ENCODE measurements at places on chromosomes 2 and 18.

GRCh38 chr2:19709553-19709952 is 192.2 kb downstream of the TTC32 start:
- no peak for DNase-seq

DNA sequence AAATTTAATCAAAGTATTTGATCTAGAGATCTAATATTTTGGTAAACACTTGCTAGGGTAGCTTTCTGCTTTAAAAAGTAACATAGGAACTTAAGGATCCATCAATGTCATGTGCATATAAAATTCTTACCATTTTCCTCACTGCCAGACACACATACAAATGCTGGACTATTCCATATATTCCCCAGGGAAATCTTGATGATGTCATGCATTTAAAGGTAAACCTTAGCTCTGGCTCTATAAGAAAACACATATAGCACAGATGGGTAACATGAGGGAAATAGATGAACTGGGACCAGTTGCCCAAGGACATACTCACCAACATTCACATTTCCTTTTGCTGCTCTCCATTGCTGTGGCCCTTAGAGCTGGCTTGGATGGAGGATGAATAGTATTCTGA is 79.1 kb upstream of the FMNL2 start:
- DNase-seq, result no peak

DNA sequence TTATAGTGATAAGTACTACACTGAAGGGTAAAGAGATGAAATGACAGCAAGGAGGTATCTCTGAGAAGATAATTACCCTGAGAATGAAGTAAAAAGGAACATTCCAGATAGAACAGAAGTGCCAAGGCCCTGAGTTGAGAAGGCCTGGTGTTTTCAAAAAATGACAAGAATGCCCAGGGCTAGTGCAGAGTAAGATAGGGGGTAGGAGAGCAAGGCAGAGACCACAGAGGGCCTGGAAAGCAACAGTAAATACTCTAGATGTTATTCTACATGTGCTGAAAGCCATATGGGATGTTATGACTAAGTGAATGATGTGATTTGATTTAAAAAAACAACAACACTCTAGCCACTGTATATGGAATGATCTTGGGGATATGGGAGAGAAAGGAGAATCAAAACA is 52.3 kb downstream of the BAZ2B start:
- DNase-seq, result no peak

- no peak for DNase-seq
These were observed 59.9 kb upstream of the STPG4 start for GRCh38 chr2:47214990-47215389.

DNA sequence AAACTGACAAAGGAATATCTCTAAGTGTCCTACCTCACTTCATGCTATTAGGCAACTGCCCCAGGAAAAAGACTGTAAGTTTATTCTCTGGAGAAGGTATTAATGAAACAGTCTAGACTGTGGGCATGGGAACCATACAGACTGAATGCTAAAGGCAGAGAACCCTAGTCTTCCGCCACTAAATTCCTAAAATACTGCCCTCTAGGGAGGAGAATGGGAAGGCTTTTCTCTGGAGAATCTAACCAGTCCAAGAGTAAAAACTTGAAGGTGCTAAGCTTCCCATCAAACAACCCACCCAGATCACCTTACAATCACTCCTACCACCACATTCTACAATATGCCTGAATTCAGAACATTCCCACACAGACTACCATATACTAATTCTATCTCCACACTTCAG is 3.4 kb downstream of the SRBD1 start:
- DNase-seq, result no peak

- no peak for DNase-seq
These were observed 11.2 kb upstream of the EN1 start for GRCh38 chr2:118858485-118859156.

DNA sequence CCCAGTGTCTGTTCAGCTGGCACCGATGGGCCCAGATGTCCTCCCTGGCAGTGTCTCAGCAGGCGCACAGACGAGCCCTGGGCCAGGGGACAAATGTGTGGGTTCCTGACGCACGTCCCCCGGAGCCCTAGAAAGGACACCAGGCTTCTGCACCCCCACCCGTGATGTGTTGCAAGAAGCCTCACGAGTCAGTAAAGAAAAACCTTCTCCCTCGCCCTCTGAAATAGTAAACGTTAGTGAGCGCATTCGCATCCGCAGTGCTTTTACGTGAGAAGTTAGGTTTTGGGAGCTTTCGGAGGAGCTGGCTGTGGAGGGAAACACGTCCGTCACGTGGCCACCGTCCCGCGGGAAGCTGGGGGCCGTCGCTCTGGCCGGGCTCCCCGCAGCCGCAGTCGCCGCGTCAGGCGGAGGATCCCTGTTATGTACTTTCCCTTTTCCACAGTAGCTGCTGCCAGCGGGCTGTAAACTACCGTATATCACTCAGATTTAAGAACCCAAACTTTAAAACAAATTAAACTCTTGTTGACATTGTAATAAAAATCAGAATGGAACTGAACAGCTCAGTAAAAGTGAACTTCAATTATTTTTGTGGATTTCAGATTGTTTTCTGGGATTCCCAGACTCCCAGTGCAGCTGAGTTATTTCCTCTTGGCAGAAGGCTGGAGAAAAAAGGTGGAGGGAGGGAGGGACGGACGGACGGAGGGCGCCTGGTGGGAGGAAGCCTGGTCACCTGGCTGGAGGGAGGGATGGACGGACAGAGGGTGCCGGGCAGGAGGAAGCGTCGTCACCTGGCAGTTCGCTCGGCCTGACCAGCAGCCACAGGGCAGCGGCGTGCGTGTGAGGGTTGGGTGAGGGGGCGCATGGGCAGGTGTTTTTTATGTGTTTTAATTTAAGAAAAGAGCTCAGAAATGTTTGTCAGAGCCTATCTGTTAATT is 112.1 kb downstream of the NFATC1 start:
- no peak for DNase-seq

- DNase-seq, result peak; percentile 53
These were observed at the start of gene MAPRE3 for GRCh38 chr2:26970244-26970927. MAPRE3 (plus strand) TSS chr2:26970637; CDS start chr2:27022219, 51,582 bp downstream.

- DNase-seq, result no peak
These were observed 141.3 kb upstream of the FOSL2 start for GRCh38 chr2:28251337-28251736.

DNA sequence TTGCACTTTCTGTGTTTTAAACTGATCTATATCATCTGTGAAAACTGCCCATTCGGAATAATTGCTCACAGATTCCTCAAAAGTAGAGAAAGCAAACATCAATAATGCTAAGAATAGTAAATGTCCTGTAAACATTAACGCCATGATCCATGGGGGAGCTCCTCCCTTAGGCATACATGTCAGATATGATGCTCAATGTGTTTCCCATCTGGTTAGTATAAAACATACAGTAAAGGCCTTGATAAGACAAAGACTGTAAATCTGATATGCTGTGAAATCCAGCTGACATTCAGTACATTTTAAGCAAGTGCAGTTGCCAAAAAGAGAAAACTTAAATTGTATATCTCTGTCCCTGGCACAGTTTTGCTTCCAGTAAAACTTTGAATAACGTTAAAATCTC is 2.1 kb downstream of the DSEL start:
- DNase-seq, result no peak

DNA sequence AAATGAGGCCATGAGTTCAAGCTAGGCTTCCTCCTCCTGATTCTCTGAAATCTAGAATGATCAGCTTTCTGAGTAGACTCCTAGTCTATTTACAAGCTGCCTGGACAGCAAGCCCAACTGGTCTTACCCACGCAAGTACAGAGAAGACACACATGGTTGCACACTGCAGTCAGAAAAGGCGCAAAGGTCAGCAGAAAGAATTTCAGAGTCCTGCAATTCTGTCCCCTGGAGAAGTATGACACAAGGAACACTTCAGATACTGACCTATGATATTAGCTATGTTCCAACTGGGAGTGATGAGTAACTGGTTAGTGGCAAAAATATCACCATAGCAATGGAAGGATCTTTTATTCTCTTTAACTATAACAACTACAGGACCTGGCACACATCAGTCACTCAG is 336.1 kb upstream of the PKDCC start:
- DNase-seq, result no peak

DNA sequence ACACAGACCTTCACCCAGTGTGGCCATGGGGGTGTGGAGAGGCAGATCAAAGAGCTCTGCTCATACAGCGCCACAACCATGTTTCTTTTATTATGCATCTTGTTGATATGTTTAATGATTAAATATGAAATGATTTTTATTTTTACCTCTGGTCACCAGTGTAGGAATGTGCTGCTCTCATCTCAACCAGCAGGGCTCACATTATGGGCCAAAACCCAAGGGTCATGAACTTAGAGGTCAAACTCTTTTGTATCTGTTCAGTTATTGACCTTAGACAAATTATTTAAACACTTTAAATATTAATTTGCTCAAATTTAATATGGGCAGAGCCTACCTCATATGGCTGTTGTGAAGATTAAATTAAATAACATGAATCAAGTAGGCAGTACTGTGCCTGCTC is 386.2 kb downstream of the ALK start:
- no peak for DNase-seq

DNA sequence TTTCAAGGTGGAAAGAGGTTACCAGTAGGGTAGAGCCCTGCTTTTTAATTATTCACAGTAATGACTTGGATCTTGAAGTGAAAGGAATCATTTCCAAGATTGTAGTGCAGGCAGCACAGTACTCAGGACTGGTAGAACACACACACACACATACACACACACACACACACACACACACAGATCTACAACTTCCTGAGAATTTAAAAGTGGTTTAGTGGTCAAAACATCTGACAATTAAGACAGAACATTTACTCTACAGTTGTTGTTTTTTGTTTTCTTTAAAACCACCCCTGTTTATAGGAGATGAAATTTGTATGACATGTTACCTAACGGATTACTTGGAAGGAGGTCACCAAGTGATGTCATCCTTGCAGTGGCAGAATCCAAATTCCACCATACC is 146.7 kb upstream of the VRK2 start:
- DNase-seq, result no peak

- DNase-seq, result no peak
These were observed 629.6 kb downstream of the ARHGAP15 start for GRCh38 chr2:143758629-143759330.

DNA sequence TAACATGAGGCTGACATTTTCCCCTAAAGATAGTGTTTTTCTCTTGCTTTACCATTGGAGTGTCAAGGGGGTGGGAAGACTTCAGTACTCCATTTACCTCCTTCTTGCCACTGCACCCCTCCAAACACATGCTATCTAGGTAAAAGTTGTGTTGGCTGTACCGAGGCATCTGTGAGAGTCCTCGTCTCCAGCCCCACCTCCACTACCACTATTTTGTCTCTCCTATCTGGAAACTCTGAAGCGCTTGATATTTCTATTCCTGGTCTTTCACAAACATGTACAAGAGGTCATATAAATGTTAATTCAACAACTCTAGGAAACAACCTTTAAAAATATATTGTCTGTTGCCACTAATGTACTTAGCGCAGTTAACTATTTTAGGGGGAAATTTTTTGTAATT is 132.6 kb downstream of the PKP4 start:
- DNase-seq, result no peak

DNA sequence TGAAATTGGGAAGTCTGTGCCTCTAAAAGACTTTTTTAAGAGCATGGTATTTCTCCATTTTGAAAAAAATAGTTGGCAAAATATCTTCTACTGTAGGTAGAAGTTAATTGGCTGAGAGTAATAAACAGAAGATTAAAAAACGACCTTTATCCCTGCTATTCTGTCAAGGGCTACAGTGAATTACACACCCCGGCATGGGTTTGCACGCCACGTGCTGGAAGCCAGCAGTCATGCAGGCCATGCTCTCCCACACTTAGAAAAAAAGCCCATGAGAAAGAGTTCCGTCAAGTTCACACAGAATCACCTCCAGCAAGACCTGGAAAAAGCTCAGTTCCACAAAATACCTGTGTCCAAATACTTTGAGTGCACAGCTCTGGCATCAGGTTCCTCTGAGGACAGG is 26.8 kb downstream of the FAM110C start:
- no peak for DNase-seq

DNA sequence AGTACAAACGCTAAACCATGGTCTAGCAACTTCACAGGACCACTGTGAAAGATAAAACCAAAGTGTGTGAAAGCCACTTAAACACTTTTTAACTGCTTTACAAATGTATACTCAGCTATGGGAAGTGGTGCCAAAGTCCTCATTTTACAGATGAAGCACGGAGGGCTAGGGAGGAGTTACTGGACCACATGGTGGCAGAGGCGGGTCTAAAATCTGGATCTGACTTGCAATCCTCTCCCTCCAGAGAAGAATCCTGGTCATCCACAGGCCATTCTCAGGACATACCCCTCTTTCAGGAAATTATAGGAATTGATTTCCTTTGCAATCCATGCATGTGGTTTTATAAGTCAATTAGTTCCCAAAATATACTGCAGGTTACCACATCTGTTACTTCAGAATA is 84.6 kb upstream of the GYPC start:
- DNase-seq, result no peak

- DNase-seq, result no peak
These were observed 19.0 kb downstream of the ABCG5 start for GRCh38 chr2:43819491-43820163.

GRCh38 chr18:25817546-25818237 is 272.7 kb downstream of the SS18 start:
- no peak for DNase-seq

DNA sequence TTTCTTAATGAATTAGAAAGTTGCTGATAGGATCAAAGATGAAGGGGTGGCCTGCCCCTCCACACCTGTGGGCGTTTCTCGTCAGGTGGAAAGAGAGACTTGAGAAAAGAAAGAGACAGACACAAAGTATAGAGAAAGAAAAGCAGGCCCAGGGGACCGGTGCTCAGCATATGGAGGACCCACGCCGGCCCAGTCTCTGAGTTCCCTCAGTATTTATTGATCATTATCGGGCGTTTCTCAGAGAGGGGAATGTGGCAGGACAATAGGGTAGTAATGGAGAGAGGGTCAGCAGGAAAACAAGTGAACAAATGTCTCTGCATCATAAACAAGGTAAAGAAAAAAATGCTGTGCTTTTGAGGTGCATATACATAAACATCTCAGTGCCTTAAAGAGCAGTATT is 144.3 kb downstream of the CCDC102B start:
- DNase-seq, result no peak

- DNase-seq, result no peak
These were observed 44.6 kb upstream of the SERPINE2 start for GRCh38 chr2:224083638-224084037.

DNA sequence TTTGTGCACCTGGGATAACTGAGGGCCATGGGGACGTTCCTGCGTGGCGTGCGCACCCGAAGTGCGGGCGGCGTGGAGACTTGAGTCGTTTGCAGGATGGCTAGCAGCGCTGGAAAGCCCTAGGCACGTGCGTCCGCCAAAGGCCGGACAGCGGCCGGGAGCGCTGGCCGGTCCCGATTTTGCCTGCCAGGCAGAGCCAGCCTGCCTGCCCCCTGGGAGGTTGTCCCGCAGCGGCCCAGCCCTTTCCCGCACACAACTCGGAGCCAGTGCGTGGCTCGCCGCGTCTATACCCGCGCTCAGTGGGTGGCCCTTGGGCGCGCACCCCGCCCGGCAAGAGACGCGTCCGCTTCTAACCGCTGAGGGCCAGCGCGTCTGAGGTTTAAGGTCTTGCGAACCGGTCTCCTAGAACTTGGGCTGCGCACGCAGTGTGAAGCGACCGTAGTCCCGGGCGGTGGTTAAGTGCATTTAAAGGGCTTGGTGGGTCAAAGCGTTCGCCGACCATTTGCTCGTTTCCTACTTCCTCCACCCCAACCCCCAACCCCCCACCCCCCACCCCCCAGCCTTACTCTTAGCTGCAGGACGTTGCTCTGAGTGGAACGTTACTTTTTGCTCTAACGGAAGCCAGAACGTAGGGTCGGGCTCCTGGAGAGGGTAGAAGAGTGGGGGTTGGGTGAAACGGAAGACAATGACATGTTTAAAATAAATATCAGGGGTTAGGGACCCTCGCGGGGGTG is 627 bp downstream of the CDCA7 start:
- DNase-seq, result peak; percentile 10
